Tibial nerve (tissue), 4 donors: ENCODE measurements at places on chromosomes 12 and 14.

DNA sequence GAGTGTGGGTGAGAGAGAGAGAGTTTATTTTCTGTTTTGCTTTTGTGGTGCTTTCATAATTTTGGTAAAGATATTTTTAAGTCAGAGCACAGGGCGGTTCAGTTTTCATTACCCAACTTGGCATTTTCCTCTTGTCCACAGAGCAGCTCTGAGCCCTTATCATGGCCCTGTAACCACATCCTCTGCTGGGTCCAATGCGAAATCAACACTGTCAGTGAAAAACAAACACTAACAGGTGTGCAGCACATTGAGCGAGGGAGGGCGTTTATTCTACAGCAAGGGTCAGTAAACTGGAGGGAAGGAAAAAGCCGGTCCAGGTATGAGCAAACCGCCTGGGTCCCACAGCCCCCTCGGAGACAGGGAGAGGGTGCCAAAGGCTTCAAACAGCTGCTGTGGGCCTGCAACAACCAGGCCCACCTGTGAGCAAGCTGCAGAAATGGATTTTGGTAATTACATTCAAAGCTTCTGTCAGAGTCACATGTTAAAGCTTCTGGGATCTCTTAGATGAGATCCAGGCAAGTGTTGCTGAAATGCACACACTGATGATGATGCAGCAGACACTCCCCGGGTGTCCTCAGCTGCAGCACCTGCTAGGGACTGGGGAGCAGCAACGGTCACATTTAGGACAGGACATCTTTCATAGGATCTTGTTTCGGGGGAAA lies 132.7 kb upstream of the DYRK2 start:
- H3K27ac ChIP-seq, result no peak overlapping the region
- no peaks in the 10 kb centered on the region for H3K27me3 ChIP-seq
- H3K4me3 ChIP-seq, result no peak overlapping the region
- DNase-seq, result no peak

- H3K27ac ChIP-seq, result no peak overlapping the region
- H3K27me3 ChIP-seq, result no peaks in the 10 kb centered on the region
- no peaks in the 10 kb centered on the region for H3K36me3 ChIP-seq
- no peaks in the 10 kb centered on the region for H3K4me1 ChIP-seq
- H3K4me3 ChIP-seq, result no peak overlapping the region
These were observed 70.7 kb upstream of the SSTR1 start for GRCh38 chr14:38137005-38137404.

DNA sequence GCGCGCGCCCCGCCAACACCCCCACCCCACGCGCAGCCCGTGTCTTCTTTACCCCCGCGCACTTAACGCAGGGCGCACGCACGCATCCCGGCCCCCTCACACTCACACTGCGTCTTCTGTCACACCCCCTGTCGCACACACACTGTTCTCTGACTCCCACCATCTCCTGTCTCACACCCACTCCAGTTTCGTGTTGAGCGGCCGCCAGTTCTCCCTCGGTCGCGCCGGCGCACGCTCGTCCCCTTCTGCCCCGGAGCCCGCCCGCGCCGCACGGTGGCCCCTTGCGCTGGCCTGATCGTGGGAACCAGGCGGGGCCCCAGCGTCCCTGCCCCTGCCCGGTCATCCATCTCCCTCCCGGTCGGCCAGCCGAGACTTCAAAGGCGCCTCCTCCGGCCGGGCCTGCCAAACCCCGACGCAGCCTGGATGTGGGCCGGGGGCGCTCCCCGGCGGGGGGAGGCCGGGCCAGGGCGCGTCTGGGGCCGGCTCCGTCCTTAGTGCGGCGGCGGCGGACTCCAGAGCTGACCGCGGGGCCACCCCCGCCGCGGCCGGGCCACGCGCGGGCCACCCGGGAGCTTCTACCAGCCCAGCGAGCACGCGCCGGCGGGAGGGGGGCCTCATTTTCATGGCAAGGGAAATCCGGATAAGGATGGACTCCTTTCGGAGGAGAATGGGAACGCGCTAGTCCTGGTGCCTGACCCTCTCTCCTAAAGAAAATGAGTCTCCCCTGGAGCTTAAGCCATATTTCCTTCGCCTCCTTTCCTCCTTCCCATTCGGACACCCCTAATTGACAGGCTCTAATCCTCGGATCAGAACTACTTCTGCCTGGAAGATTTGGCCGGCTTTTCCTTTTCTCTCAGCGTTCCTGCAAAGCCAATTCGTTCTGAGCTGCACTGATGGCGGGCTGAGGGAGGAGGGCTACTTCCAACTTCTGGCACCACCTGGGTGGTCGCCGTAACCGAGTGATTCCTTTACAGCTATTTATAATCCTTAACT lies 82.0 kb upstream of the HMGA2 start:
- H3K27me3 ChIP-seq, result peaks cover 8% of the 10 kb centered on the region
- H3K36me3 ChIP-seq, result no peaks in the 10 kb centered on the region
- peak overlapping the region; percentile 75 for H3K27ac ChIP-seq
- peak overlapping the region; percentile 80 for H3K4me3 ChIP-seq
- DNase-seq, result no peak
- H3K4me1 ChIP-seq, result no peaks in the 10 kb centered on the region

GRCh38 chr12:55716582-55716957 lies 724 bp downstream of the BLOC1S1 start:
- no peak for DNase-seq
- H3K4me3 ChIP-seq, result peak overlapping the region; percentile 71
- H3K36me3 ChIP-seq, result no peaks in the 10 kb centered on the region
- H3K27ac ChIP-seq, result peak overlapping the region; percentile 92

GRCh38 chr12:54298904-54299303 lies 1.9 kb downstream of the NFE2 start:
- peaks cover 52% of the 10 kb centered on the region for H3K27me3 ChIP-seq
- H3K27ac ChIP-seq, result no peak overlapping the region
- H3K36me3 ChIP-seq, result no peaks in the 10 kb centered on the region
- no peaks in the 10 kb centered on the region for H3K4me1 ChIP-seq
- no peak overlapping the region for H3K4me3 ChIP-seq

DNA sequence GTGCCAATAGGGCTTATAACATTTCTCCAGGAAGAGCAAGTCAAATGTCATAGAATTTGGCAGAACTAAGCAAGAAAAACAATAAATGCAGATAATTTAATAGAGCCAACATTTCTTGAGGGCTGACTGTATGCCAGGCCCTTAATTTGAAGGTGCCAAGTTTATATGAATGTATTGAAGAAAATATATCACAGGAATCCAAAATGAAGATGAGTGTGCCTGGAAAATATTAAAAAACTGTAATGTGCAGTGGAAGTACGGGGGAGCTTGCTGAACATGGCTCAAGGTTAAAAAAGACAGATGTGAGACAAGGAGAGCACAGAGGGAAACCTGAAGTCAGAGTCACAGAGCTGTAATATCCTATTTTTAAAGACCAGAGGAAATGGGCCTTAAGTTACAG lies 16.4 kb downstream of the NR1H4 start:
- peak overlapping the region; percentile 27 for H3K27ac ChIP-seq
- DNase-seq, result no peak
- H3K4me1 ChIP-seq, result peaks cover 9% of the 10 kb centered on the region
- no peaks in the 10 kb centered on the region for H3K27me3 ChIP-seq
- H3K36me3 ChIP-seq, result no peaks in the 10 kb centered on the region
- no peak overlapping the region for H3K4me3 ChIP-seq

GRCh38 chr14:99566009-99566389 lies 38.0 kb downstream of the CCDC85C start:
- H3K4me1 ChIP-seq, result peaks cover 12% of the 10 kb centered on the region
- H3K27ac ChIP-seq, result no peak overlapping the region
- no peak overlapping the region for H3K4me3 ChIP-seq
- no peaks in the 10 kb centered on the region for H3K27me3 ChIP-seq
- no peaks in the 10 kb centered on the region for H3K36me3 ChIP-seq

- no peaks in the 10 kb centered on the region for H3K27me3 ChIP-seq
- H3K36me3 ChIP-seq, result no peaks in the 10 kb centered on the region
- no peak overlapping the region for H3K27ac ChIP-seq
- no peak overlapping the region for H3K4me3 ChIP-seq
- DNase-seq, result no peak
These were observed 48.2 kb upstream of the DCN start for GRCh38 chr12:91230841-91231240.
